ENCODE measurements at places on chromosomes 7 and 10. TPM values are rescaled to one million over a fixed set of nuclear protein-coding genes. Genes with fewer than 3 reads are reported as not detected.

The SCD gene
- polyA plus RNA-seq = 36.0 TPM

The APBB1IP gene
- polyA plus RNA-seq = 2.0 TPM

The MACROH2A2 gene
- polyA plus RNA-seq = 70.5 TPM

The DYDC2 gene
- polyA plus RNA-seq = 5.0 TPM

The LRIT2 gene
- polyA plus RNA-seq = not detected

The WNT8B gene
- 0.09 TPM for polyA plus RNA-seq

The HGF gene
- 30.1 TPM for polyA plus RNA-seq

The CYP26C1 gene
- 0.16 TPM for polyA plus RNA-seq

The LRRN3 gene
- 51.4 TPM for polyA plus RNA-seq

The TMEM184A gene
- polyA plus RNA-seq = 2.3 TPM

The MSMB gene
- polyA plus RNA-seq = not detected

The DTX2 gene
- polyA plus RNA-seq = 13.9 TPM

The JAKMIP3 gene
- 0.32 TPM for polyA plus RNA-seq

The SPAM1 gene
- not detected for polyA plus RNA-seq

The CPED1 gene
- 11.1 TPM for polyA plus RNA-seq

The GTF2IRD1 gene
- polyA plus RNA-seq = 28.0 TPM

The AGK gene
- 41.2 TPM for polyA plus RNA-seq

The CRHR2 gene
- 0.12 TPM for polyA plus RNA-seq

The CCDC6 gene
- 25.8 TPM for polyA plus RNA-seq

The WIPF3 gene
- 1.4 TPM for polyA plus RNA-seq

The RRP12 gene
- 21.8 TPM for polyA plus RNA-seq

The CABCOCO1 gene
- polyA plus RNA-seq = 2.0 TPM

The GIMAP1 gene
- polyA plus RNA-seq = 5.7 TPM

The TMEM213 gene
- polyA plus RNA-seq = 0.64 TPM

The OR2A1 gene
- 1.5 TPM for polyA plus RNA-seq

The GIMAP4 gene
- polyA plus RNA-seq = 65.4 TPM

The KIAA1217 gene
- 55.2 TPM for polyA plus RNA-seq

The OGA gene
- polyA plus RNA-seq = 263 TPM

The SPDYE2B gene
- 3.1 TPM for polyA plus RNA-seq

The SKIDA1 gene
- 5.6 TPM for polyA plus RNA-seq

The INHBA gene
- polyA plus RNA-seq = 1.3 TPM

The HOXA4 gene
- polyA plus RNA-seq = 38.3 TPM

The MYL10 gene
- polyA plus RNA-seq = 0.30 TPM

The KIF5B gene
- polyA plus RNA-seq = 156 TPM

The RNF32 gene
- polyA plus RNA-seq = 8.1 TPM

The CUL2 gene
- polyA plus RNA-seq = 39.8 TPM

The MBL2 gene
- polyA plus RNA-seq = not detected

The LYZL1 gene
- not detected for polyA plus RNA-seq

Measured in right lung (tissue), 10 donors.